ENCODE measurements at places on chromosomes 11 and 22. TPM values are rescaled to one million over a fixed set of nuclear protein-coding genes. Genes with fewer than 3 reads are reported as not detected.

DNA sequence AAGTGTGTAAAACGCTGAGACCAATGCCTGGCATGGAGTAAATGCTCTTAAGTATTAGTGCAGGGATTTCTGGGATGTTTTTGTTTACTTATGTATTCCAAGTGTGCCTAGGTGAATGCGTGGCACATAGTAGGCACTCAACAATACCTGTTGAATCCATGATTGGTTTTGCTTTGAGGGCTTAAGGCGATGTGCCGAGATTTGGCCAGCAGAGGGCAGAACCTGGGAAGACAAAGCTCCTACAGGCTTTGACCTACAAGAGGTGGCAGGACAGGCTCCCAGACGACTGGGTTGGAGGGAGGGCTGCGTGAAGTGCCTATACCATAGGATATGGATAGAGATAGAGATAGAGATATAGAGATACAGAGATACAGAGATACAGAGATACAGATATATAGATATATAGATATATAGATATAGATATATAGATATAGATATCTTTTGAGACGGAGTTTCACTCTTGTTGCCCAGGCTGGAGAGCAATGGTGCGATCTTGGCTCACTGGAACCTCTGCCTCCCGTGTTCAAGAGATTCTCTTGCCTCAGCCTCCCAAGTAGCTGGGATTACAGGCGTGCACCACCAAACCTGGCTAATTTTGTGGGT, 13.9 kb downstream of the KCNE3 start:
- no peak overlapping the region for H3K4me3 ChIP-seq
- H3K27ac ChIP-seq = no peak overlapping the region
- H3K27me3 ChIP-seq = no peaks in the 10 kb centered on the region
- H3K4me1 ChIP-seq = no peaks in the 10 kb centered on the region
- H3K36me3 ChIP-seq = no peaks in the 10 kb centered on the region

DNA sequence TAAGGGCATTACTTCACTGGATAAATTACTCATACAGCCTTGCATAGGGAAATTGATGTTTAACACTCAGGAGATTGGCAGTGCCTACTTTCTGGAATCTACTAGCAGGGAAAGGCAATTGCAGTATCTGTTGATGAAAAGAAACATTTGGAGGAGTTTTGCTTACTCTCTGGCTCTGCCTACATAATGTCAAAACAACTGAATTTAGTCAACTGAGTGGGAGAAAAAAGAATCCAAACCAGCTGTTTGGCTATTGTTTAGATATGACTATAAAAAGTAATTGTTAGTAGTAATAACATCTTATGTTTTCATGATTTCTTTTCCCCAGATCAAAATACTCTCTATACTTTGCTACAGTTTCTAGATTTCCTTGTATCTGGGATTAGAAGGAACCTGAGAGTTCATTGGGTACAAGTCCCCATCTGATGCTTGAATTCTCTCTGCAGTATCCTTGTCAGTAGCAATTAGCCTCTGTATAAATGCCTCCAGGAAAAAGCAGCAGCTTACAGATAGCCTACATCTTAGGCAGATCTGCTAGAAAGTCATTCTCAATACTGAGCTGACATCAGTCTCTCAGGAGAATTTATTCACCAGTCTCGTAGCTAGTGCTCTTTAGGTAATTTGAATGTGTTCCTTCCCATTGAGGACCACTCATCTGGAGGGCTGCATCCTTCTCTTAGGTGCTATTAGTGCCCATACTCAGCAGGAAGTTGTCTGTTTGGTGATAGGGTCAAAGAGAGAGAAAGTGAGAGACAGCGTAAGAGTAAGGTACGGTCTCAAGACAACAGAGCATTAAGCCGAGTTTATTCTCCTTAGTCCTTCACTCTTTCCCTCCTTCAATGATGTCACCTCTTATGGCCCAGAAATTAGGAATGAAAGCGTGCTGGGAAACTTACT, 185.9 kb upstream of the CCDC90B start:
- no peak for DNase-seq
- peaks cover 5% of the 10 kb centered on the region for H3K27me3 ChIP-seq
- H3K4me1 ChIP-seq = no peaks in the 10 kb centered on the region
- H3K36me3 ChIP-seq = no peaks in the 10 kb centered on the region

- H3K36me3 ChIP-seq = no peaks in the 10 kb centered on the region
- no peak overlapping the region for H3K27ac ChIP-seq
- no peak overlapping the region for H3K4me3 ChIP-seq
- H3K4me1 ChIP-seq = no peaks in the 10 kb centered on the region
Observed at GRCh38 chr11:10473371-10473770, 18.3 kb downstream of the AMPD3 start.

DNA sequence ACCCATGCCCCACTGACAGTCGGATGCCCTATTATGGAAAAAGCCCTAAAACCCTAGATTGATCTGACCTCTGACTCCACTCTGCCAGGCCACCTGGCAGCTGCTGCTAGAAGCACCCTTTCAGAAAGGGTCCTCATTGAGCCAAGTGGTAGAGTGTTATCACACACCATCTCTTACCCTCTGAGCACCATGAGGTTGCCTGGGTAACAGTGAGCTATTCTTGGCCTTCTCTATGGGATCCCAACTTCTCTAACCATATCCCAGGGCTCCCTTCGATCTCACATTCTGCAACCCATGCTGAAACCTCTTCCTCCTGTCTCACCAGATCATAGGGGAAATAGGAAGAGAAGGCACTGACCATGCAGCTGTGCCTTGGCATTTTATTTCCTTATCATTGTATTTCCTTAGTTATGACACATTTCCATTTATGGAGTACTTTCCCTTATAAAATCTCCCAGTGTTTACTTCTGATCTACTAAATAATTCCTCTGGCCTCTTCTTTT, 52.7 kb downstream of the MPPED2 start:
- no peaks in the 10 kb centered on the region for H3K36me3 ChIP-seq
- DNase-seq = no peak
- no peak overlapping the region for H3K27ac ChIP-seq
- H3K4me1 ChIP-seq = no peaks in the 10 kb centered on the region
- H3K27me3 ChIP-seq = no peaks in the 10 kb centered on the region

- 0 out of 2 replicates have a peak, but pooled peaks cover 2% of the 10 kb centered on the region for H3K36me3 ChIP-seq
- no peaks in the 10 kb centered on the region for H3K27me3 ChIP-seq
- no peak overlapping the region for H3K27ac ChIP-seq
- H3K4me3 ChIP-seq = no peak overlapping the region
Observed at GRCh38 chr11:116879800-116880625, 42.6 kb upstream of the APOA1 start.

Gene SCGB1C1
- not detected for total RNA-seq

DNA sequence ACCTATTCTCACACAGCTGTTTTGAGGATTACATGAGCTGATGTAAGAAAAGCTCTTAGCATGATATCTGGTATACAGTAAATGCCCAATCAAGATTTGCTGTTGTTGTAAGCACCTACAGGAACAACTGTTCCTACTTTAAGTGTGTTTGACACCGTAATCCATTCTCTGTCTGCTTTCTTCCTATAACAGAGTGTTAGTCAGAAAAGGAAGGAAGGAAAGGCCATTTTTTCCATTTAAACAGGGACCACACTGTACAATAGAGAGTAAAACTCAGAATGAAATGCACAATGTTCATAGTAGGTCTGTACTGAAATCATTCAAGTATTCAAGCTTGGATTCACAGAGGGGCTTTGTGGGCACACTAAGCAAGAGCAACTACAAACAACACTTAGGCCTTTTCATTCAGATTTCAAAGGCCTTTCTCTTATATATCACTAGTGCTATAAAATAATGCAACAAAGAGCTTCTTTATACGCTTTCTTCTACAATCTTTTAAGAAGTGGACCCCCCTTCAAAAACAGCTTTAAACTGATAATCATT, 21.5 kb downstream of the MTCH2 start:
- H3K4me3 ChIP-seq = no peak overlapping the region
- H3K27ac ChIP-seq = no peak overlapping the region
- H3K36me3 ChIP-seq = peaks cover 33% of the 10 kb centered on the region
- H3K4me1 ChIP-seq = no peaks in the 10 kb centered on the region

DNA sequence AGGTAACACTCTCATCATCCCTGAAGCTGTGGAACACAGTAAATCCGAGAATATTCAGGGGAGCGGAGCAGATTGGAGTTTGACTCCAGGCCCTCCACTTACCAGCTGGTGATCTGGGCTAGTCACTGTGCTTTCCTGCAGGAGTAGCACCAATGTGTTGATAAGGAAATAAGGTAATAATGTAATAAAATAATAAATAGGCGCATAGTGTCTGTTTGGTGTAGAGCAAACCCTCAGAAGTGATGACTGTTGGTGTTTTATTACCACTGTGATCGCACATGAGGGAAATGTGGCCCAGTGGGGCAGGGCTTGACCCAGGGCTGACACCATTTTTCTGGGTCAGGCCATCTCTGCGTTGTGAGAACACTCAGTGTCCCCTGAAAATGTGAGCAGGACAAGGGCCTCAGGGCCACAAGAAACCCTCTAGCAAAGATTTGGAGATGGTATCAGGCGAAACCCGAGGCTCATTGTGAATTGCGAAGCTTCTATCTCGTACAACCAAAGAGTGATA, 563.9 kb upstream of the B3GAT1 start:
- DNase-seq = no peak
- no peaks in the 10 kb centered on the region for H3K36me3 ChIP-seq
- H3K4me3 ChIP-seq = no peak overlapping the region

DNA sequence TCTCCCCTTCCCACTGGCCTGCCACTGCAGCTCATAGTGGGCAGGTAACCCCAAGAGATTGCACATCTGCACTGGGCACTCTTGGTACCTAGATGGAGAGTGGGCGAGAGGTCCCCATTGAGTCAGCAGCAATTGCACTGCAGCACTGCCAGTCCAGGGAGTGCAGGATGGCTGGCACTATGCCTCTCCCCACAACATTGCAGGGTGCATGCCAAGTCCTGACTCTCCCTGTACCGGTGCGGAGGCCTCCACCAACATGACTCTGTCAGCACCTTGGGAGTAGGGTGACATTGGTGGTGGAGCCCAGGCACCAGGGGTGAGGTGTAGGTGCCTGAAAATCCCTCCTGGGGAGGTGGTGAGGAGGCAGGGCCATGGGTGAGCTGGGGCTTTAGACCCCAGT, 82.2 kb downstream of the TRAF6 start:
- no peak overlapping the region for H3K4me3 ChIP-seq
- H3K4me1 ChIP-seq = no peaks in the 10 kb centered on the region
- DNase-seq = no peak
- no peaks in the 10 kb centered on the region for H3K27me3 ChIP-seq

- DNase-seq = no peak
- no peak overlapping the region for H3K27ac ChIP-seq
- H3K4me3 ChIP-seq = no peak overlapping the region
- no peaks in the 10 kb centered on the region for H3K27me3 ChIP-seq
- no peaks in the 10 kb centered on the region for H3K36me3 ChIP-seq
Observed at GRCh38 chr11:43905813-43906241, 25.2 kb downstream of the ALKBH3 start.

Gene HEPACAM
- not detected for total RNA-seq

DNA sequence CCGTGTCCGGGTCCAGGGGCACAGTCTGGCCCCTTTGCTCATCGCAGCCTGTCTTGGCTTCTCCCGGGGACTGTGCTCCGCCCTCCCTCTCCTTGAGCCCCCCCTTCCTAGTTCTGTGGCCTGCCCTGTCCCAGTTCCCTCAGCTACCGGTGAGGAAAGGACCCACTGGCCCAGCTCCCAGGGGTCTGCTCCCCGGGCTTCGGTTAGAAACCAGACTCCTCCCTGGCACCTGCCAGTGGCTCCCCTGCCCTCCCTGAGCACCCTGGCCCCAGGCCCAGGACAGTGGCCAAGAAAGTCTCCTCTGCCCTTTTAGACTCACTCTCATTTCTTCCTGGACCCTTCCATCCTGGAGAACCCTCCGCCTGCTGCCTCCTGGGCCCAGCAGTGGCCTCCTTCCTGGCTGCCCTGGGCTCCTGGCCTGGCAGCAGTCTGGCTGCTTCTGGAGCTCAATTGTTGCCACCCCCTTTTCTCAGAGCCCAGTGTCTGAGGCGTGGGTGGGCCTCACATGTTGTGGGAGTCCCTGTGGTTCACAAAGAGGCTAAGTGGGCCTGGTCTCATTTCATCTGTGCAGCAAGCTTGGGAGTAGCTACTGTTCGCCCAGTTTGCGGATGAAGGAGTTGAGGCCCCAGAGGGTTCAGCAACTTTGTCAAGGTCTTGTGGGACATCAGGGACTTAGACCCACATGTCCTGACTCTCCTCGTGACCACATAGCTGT, 12.6 kb downstream of the PRDM11 start:
- H3K27ac ChIP-seq = no peak overlapping the region
- no peaks in the 10 kb centered on the region for H3K36me3 ChIP-seq
- H3K4me3 ChIP-seq = no peak overlapping the region
- no peak for DNase-seq
- H3K4me1 ChIP-seq = peaks cover 3% of the 10 kb centered on the region
- H3K27me3 ChIP-seq = no peaks in the 10 kb centered on the region

Gene DAGLA
- total RNA-seq = 6.4 TPM

Gene ANKRD13D
- total RNA-seq = 76.5 TPM

DNA sequence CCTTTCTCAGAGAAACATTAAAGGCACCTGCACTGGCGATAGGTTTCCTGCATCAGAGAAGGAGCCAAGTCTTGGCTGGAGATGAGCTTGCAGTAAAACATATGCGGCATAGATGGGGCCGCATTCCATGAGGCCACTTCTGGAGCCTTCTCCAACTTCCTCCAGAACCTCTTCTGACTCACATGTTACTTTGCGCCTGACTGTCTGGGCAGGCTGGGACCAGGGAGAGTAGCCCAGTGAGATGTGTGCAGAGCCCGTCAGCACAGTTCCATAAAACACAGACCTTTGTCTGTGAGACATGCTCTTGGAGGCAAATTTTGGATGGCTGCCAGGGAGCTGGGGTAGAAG, 55.4 kb upstream of the BID start:
- DNase-seq = no peak
- no peak overlapping the region for H3K4me3 ChIP-seq
- no peaks in the 10 kb centered on the region for H3K27me3 ChIP-seq
- H3K4me1 ChIP-seq = no peaks in the 10 kb centered on the region
- H3K27ac ChIP-seq = no peak overlapping the region

Gene SMTNL1
- total RNA-seq = not detected

DNA sequence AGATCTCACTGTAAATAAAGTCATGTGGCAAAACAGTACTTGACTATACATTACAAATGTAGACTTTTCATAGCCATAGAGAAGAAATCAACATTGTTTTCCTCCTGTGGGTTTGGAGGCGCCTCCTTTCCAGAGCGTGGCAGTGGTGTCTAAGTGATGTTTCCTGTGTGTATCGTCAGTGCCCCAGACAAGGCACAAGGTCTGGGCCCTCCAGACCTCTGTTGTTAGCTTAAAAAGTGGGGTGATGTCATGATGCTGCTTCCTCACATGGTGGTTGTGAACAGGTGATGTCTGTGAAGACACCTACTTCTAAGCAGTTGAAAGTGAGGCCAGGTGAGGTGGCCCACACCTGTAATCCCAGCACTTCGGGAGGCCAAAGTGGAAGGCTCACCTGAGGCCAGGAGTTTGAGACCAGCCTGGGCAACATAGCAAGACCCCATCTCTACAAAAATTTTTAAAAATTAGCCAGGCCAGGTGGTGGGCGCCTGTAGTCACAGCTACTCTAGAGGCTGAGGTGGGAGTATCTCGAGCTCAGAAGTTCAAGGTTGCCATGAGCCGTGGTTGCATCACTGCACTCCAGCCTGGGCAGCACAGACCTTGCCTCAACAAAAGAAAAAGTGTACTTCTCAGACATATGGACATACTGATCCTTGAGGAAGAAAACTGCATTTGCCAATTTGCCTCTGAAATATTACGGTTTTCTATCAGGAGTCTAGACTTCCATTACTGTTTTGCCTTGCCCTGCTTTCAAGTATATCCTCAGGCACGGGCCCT, 15.7 kb downstream of the NUP50 start:
- H3K27ac ChIP-seq = no peak overlapping the region
- H3K4me3 ChIP-seq = no peak overlapping the region
- no peaks in the 10 kb centered on the region for H3K4me1 ChIP-seq
